Activated T-cell treated with anti-CD3 and anti-CD28 coated beads for 1 hour (primary cell): ENCODE measurements at places on chromosomes 12 and 14.
A peak's percentile ranks its signal among the peaks of the same experiment; 100 is the strongest.

- no peak for DNase-seq
Observed at GRCh38 chr14:62071039-62071438, 308.8 kb downstream of the SNAPC1 start.

- DNase-seq = no peak
Observed at GRCh38 chr12:12791756-12792369, 6.4 kb downstream of the APOLD1 start.

GRCh38 chr12:56129206-56129941, 1.3 kb downstream of the ESYT1 start:
- DNase-seq = peak; percentile 66

DNA sequence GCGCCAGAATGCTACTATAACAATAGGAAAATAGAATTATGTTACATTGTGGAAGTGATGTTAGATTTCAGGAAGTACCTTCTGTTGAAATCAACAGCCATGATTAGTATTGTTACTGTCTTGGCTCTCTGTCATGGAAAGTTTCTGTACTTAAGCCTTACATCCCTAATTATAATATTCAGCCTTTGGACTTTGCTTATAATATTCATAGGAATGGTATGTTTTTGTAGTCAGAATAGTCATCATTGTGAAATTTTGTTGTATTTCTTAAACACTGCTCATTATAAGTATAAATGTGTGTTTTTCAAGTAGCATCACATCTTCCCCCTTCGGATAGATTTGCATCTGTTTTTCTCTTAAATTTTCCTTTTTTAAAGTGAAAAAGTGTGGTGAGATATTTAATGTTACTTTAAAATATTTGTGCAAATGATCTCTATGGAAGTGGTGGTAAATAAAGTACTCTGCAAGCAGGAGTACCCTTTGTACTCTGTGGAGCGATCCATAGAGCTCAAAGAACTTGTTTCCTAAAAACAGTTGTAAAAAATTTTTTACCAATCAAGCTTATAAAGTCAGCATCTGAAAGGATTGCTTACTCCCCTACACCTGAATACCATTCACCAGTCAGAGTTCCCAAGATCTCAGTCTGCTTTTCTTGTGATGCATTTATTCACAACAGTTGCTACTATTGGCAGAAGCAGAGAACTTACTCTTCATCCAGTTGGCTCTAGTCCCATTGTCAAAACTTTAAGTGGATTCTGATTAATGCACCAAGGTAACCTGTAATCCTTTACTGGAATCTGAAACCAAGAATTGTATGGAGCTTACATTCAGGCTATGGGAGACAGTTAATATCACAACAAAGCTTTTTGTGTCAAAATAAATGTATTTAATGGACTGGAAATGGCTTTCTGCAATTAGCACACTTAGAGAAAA, 87.8 kb downstream of the RIC8B start:
- DNase-seq = no peak

DNA sequence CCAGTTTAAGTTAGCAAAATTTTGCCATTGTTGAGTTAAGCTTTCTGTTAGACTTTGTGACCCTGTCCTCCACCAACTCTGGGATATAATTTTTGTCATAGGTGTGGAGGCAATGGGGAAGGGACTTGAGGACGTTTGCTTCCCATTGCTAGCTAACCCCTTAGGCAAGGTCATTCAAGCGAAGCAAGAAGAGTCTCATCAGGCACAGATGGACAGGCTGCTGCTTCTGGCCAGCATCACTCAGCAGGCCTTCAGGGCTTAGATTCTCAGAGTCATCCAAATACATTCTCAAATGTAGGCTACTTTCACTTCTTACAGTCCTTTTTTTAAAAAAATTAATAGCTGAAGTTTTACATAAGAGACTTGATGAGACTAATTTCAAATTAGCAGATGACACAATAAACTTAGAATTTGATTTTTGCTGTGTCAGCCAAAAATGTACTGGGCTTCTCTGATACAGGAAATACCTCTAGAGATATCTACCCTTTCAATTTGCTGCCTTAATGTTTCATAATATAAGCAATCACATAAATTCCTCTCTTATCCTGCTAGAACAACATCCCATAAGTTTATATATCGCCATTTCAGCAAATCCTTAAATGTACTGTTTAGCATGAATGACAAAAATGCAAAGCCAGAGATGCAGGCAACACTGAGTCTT, 875.2 kb downstream of the FLRT2 start:
- DNase-seq = no peak

GRCh38 chr12:26614011-26614616, 218.9 kb downstream of the ITPR2 start:
- DNase-seq = no peak

DNA sequence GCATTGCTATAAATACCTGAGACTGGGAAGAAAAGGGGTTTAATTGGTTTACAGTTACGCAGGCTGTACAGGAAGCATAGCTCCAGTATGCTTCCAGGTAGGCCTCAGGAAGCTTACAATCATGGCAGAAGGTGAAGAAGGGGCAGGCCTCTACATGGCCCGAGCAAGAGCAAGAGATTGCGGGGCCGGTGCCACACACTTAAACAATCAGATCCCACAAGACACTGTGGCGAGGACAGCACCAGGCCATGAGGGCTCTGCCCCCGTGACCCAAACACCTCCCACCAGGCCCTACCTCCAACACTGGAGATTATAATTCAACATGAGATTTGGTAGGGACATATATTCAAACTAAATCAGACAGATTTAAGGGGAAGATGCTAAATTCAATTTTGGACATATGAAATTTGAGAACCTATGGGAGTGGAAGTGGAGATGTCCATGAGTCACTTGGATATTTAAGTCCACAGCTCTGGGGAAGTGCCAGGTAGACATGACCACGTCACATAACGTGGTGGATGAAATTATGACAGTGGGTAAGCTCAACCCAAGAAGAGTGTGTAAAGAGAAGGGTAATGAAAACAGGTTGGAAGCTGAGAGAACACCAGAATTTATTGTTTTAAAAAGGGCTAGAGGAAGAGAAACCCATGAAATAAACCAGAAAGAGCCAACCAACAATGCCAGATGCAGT, 1.5 kb upstream of the LTA4H start:
- no peak for DNase-seq

DNA sequence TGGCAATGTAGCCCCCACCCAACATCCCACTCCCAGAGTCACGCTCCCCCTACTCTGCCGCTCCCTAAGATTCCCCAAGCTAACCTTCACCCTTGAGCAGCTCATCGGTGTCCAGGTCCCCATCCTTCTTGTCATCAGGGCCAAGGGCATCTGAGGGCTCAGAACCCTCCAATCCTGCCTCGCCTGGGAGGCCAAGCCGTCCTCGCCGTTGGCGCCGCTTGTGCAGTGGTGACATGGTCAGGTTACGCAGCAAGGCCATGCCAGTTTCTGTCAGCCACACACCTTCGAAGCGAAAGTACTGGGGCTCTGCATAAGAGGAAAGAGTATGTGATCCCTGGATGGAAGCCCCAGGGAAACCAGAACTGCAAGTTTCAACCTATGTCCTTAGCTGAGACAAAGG, 15.9 kb downstream of the KMT2D start:
- no peak for DNase-seq
